ENCODE measurements at places on chromosomes 7 and 10. TPM values are rescaled to one million over a fixed set of nuclear protein-coding genes. Genes with fewer than 3 reads are reported as not detected.

GRCh38 chr7:102427019-102427405 is 6.4 kb upstream of the ORAI2 start:
- no peak for ATAC-seq

DNA sequence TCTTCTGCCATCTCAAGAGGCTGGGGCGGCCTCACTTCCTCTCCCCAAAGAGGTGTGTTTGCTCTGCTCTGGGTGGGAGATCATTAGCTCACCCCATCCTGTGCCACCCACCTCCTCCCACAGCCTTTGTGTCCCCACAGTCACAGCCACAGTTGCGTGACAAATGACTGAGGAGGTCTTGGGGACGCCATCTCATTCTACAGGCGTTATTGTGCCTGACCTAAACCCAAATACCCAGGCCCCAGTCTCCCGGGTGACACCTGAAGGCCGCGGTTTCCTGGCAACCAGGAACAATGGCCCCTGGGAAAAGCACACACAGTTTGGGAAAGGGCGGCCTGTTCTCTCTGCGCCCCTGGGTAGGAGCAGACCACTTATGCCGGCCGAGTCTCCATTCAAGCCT is 51.6 kb downstream of the SLIT1 start:
- no peak for ATAC-seq

GRCh38 chr7:98281757-98282606 is 496 bp downstream of the BRI3 start:
- ATAC-seq, result no peak

- no peak for ATAC-seq
These were observed 17.6 kb upstream of the RASGEF1A start for GRCh38 chr10:43284341-43284910.

GRCh38 chr10:70376436-70377378 is 5.7 kb downstream of the LRRC20 start:
- peak; percentile 90 for ATAC-seq

Gene HOXA1
- 3.2 TPM for total RNA-seq

GRCh38 chr10:1679821-1680650 is 57.3 kb downstream of the ADARB2 start:
- no peak for ATAC-seq

Measured in esophagus mucosa (tissue), 1 donor.